Stimulated activated CD4-positive, alpha-beta T cell treated with anti-CD3 and anti-CD28 coated beads, Interleukin-15, amount 100 ng/mL, for 1 hour (primary cell): ENCODE measurements at places on chromosomes 4 and X.

DNA sequence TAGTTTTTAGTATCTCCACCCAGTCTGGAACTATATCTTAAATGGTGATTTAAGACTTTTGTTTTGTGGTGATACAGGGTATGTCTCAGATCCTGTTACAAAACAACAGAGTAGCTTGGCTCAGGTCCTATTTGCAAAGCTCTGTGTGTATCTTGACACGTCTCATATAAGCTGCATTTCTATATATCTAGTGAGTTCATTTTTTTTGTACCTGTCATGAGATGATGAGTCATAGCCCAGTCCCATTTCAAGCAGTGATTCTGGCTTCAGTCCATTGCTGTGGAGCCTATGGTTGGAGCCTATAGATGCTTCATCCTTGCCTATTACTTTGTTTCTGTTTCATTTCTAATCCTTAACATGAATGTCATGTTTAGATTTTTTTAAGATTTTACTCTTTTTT, 23.0 kb downstream of the GRXCR1 start:
- DNase-seq: no peak

DNA sequence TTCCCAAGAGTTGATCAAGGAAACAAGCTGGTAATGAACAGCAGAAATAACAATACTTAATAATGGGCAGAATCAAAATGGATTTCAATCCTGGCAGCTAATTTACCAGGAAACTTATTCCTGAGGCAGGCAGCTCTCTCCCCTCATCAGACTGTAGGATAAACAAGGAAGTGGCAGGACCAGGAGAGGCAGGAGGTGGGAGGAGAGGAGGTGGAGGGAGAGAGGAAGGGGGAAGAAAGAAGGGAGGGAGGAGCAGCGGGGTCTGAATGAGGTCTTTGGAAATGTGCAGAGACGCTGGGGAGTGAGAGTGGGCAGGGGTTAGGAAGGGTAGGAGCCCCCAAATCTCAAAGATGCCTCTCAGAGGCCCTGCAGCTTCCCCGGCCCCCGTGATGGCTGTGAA, 231.5 kb downstream of the BCOR start:
- no peak for DNase-seq

DNA sequence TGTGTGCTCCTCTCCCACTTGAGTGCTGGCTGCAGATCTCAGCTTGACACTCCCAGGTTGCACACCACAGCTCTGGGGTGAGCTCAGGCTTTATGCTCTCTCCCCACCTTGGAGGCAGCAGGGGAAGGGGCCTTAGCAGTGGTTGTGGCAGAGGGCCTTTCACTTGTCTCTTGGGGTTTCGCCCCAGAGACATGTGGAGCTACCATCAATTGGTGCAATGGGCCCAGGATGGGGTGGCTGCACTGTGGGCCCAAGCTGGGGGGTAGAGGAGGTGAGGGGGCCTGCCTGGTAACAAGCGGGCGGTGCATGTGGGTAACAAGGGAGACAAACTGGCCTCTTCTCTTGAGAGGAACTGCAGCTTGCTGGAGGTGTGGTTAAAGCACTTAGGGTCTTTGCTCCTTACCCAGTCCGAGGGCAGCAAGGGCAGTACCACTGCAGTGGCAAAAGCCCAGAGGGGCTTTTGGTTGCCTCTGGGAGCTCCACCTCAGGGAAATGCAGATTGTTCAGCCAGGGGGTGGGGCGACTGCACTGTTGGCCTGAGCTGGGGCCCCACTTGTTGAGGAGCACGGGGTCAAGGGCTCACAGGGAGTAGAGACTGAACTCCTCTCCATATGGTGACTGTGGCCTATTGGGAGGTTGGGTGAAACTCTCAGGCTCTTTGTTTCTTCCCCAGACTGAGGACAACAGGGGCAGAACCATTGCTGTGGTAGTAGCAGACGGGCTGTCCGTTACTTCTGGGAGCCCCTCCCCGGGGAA, 30.5 kb upstream of the OR13H1 start:
- no peak for DNase-seq

GRCh38 chrX:68060506-68061205, 372.6 kb downstream of the OPHN1 start:
- DNase-seq: no peak

DNA sequence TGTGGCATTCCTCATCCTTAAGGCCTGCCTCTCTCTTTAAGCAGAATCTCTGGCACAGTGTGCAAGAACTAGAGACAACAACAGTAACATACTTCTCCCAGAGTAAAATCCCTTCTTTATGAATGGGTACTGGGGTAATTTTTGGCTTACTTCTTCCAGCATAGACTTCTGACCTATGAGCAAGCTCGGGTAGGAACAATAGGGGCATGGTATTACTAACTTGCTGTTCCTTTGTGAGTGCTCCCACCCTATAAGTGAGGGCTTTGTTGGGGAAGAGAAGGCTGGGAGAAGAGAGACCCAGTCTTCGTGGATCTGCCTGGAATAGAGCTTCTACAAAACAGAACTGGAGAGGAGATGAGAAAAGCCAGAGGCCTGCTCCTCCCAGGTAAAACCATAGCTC, 30.2 kb downstream of the CLDN2 start:
- DNase-seq: no peak

GRCh38 chr4:112702892-112703291, 65.9 kb downstream of the LARP7 start:
- no peak for DNase-seq

DNA sequence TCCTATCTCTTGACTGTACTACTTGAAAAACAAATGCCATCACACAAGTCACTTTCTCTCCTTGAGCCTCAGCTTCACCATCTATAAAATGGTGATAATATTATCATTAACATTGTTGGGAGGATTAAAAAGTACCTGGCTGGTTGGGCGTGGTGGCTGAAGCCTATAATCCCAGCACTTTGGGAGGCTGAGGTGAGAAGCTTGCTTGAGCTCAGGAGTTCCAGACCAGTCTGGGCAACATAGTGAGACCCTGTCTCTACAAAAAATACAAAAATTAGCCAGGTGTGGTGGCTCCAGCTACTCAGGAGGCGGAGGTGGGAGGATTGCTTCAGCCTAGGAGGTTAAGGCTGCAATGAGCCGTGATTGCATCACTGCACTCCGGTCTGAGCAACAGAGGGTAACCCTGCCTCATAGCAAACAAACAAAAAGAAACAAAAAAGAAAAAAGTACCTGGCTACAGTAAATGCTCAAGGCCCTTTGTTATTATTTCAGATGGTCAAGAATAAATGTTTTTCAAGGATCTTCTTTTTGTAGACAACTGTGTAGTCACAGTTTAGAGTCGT, 120.3 kb downstream of the CHRNA9 start:
- no peak for DNase-seq

DNA sequence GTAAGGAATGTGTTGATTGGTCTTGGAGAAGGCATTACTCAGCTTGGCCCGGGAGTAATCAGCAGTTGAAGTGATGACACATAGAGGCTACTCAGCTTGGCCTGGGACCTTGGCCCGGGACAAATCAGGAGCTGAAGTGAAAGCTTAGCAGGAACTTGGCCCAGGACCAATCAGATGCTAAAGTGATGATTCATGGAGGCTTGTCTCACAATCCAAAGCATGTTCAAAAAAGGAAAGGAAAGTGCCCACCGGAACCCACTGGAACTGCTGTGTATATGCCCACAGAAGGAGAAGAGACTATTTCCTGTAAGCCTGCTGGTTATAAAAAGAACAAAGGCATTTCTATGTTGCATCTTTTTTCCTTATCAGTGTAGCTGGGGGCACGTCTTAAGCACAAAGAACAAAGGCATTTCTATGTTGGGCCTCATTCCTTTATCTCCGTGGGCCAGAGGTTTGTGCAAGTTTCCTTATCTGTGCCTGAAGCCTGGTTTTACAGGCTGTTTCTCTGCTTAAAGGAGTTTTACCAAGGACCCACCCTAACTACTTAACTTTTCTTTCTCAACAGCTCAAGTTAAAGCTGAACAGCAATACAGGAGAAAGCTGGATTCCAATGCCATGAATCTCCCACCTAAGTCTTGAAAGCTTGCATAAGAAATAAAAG, 1176.7 kb downstream of the NLGN4X start:
- no peak for DNase-seq

GRCh38 chr4:74317616-74318246, 9.5 kb downstream of the EPGN start:
- no peak for DNase-seq

- peak; percentile 37 for DNase-seq
Observed at GRCh38 chrX:119692191-119693039, 553 bp downstream of the SEPTIN6 start.

GRCh38 chr4:13910556-13910955, 283.0 kb upstream of the BOD1L1 start:
- no peak for DNase-seq

DNA sequence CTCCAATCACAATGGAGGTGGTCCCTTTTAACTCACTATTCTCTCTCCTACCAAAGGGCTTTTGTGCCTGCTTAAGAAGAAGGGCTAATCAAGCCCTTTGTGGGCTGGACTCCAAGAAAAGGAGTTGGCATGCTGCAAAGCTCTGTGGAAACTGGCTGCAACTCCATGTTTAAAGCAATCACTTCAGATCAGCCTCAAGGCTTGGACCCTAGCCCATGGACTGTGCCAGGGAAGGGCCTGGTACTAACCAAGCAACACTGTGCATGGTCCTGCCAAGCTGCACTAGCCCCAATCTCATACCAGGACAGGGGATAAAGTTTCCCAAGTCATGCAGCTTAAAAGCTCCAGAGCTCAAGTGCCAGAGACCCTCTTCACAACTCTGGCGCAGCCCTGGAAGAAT, 86.7 kb downstream of the ATP8A1 start:
- DNase-seq: no peak

DNA sequence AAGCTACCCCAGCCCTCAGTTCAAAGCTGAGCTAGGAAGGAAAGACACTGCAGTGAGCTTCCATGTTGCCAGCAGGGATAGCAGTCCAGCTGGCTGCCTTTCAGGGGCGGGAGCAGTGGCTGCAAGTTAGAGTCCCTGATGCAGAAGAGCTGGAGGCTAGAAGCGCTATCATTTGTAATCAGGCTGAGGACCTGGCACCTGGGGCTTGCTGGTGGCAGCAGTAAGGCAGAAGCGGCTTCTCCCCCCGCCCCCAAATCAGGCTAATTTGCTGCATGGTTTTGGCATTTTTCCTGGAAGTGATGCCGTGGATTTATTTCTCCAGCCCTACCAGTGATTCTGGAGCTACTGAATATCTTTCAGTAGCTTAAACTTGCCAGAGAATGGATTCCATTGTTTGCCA, 203.3 kb downstream of the CLCN4 start:
- no peak for DNase-seq

- no peak for DNase-seq
Observed at GRCh38 chrX:48003367-48003757, 427 bp downstream of the ZNF182 start.

GRCh38 chrX:29903360-29903759, 312.0 kb upstream of the MAGEB2 start:
- DNase-seq: no peak

- no peak for DNase-seq
Observed at GRCh38 chr4:101512416-101512815, 165.1 kb upstream of the PPP3CA start.

- DNase-seq: no peak
Observed at GRCh38 chrX:11968991-11969390, 169.3 kb upstream of the FRMPD4 start.

GRCh38 chr4:185589067-185589836, 53.9 kb upstream of the PDLIM3 start:
- no peak for DNase-seq

DNA sequence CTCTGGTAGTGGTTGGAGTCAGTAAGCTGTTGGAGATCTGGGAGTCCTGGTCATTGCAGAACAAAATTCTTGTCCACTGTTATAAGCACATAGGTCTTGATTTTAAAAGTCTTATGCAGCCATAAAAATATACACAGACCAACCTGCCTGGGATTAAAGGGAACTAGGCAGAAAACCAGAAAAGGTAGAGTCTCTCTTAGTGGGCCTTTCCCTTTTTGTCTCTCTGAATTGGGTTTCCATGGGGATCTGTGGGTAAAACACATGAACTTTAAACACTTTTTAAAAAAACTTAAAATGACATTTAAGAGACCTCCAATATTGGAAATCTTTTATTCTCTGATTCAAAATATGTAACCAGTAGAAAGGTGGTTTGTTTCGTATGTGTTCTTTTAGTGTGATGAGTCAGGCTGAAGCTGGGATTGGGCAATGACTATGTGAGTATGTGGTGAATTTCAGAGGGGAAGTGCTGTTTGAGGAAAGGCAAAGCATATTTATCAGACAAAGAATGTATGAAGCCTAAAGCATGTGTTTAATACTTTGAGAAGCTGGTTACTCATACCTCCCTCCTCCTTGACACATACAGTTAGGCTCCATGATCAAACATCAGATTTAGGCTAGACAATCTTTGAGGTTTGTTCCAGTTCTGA, 29.6 kb downstream of the SLC16A2 start:
- DNase-seq: no peak

DNA sequence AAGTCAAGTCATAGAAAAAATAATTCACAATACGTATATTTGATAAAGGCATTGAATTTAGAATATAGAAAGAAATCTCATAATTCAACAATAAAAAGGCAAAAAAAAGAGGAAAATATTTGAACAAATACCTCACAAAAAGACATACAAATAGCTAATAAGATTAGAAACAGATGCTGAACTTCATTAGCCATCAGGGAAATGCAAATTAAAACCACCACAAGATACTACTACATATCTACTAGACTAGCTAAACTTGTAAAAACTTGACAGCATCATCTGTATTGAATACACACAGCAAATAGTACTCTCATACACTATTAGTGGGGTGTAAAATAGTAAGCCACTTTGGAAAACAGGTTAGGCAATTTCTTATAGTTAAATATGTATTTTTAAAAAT, 128.7 kb upstream of the TLL1 start:
- no peak for DNase-seq

DNA sequence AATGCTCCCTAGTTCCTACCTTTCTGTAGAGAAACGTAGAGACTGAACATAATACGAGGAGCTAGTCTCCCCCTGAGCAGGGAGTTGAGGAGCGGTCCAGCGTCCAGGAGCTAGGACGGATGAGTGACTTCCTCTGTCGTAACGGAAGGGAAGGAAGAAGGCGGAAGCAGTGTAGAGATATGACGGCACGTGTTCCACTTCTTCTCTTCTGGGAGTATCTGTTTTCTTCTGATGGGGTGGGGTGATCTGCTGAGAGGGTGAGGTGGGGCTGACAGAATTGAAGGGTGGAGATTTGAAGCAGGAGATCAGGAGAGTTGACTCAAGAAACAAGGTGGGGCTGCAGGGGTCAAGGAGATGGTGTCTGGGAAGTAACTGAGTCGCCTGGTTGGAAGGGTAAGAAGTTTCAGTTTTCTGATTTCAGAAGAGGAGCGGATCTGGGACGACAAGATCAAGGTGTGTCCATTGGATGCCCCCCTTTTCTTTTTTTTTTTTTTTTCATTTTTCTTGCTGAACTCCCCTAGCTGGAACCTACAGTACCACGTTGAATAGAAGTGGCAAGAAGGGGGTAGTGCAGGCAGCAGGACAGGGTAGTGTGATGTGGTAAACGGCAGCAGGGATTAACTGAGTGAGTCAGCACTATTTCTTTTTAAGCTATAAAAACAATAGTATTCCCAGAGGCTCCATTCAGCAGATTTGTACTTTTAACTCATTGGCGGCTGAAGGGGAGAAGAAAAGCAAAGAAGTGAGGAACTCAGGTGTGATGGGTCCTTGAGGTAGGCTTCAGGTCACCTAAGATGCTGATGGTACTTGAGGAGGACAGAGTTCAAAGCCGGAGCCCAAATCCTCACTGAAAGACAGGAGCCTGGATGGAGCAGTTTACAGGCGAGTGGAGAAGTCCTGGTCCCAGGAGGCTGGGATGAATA, 50.8 kb upstream of the SETD7 start:
- no peak for DNase-seq

GRCh38 chr4:168945291-168945690, 64.8 kb downstream of the CBR4 start:
- no peak for DNase-seq
